Immature natural killer cell (primary cell): ENCODE measurements at places on chromosomes 16 and 17. TPM values are rescaled to one million over a fixed set of nuclear protein-coding genes. Genes with fewer than 3 reads are reported as not detected.

GRCh38 chr17:7403043-7403726 lies 712 bp downstream of the TMEM256 start:
- DNase-seq = no peak
- H3K27ac ChIP-seq = peak overlapping the region; percentile 97
- peak overlapping the region; percentile 96 for H3K4me3 ChIP-seq

DNA sequence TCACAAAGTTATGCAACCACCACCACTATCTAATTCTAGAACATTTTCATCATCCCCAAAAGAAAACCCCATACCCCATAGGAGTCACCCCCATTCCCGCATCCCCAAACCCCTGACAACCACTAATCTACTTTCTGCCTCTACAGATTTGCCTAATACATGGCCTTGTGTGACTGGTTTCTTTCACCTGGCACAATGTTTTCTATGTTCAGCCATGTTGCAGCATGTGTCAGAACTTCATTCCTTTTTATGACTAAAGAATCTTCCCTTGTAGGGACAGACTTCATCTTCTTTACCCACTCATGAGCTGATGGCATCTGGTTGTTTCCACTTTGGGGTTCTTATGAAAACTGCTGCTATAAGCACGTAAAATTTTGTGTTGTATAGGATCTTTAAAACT lies 34.6 kb downstream of the CYTH1 start:
- H3K4me3 ChIP-seq = peak overlapping the region; percentile 76
- H3K27me3 ChIP-seq = peaks cover 21% of the 10 kb centered on the region
- no peak for DNase-seq
- peaks cover 97% of the 10 kb centered on the region for H3K4me1 ChIP-seq
- H3K36me3 ChIP-seq = peaks cover 7% of the 10 kb centered on the region

DNA sequence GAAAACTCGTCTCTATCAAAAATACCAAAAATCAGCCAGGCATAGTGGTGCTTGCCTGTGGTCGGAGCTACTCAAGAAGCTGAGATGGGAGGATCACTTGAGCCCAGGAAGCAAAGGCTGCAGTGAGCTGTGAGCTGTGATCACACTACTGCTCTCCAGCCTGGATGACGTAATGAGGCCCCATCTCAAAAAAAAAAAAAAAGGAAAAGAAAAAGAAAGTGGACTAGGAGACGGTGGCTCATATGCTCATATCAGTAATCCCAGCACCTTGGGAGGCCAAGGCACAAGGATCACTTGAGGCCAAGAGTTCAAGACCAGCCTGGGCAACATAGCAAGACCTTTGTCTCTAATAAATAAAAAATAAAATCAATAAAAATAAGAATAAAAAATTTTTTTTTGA lies 8.8 kb upstream of the SUMO2 start:
- no peak overlapping the region for H3K27ac ChIP-seq
- no peak overlapping the region for H3K4me3 ChIP-seq
- no peaks in the 10 kb centered on the region for H3K4me1 ChIP-seq
- no peaks in the 10 kb centered on the region for H3K36me3 ChIP-seq
- no peaks in the 10 kb centered on the region for H3K27me3 ChIP-seq
- DNase-seq = no peak

GRCh38 chr17:1762901-1763898 lies 1.3 kb downstream of the SERPINF1 start:
- H3K27me3 ChIP-seq = peaks cover 5% of the 10 kb centered on the region
- peaks cover 22% of the 10 kb centered on the region for H3K4me1 ChIP-seq
- H3K27ac ChIP-seq = peak overlapping the region; percentile 70
- no peak for DNase-seq

GRCh38 chr17:66386498-66387351 lies 84.3 kb downstream of the PRKCA start:
- no peak for DNase-seq
- no peak overlapping the region for H3K4me3 ChIP-seq
- H3K27ac ChIP-seq = no peak overlapping the region
- peaks cover 3% of the 10 kb centered on the region for H3K36me3 ChIP-seq

DNA sequence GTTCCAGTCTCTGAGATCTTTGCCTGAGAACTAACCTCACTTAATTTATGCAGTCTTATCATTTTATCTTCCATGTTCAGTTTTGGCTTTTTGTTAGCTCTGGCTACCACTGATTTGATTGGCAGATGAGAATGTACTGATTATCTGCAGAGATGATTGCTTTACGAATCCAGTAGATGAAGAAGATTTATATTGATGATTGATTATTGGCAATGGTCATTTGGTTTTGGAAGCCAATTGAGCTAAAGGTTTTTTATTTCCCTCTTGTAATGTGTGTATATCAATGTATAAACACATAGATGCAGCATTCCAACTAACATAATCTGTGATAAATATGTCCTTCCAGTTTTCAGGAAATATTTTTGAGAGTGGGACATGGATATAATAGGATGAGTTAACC lies 763.6 kb downstream of the CDH11 start:
- H3K27me3 ChIP-seq = no peaks in the 10 kb centered on the region
- H3K36me3 ChIP-seq = no peaks in the 10 kb centered on the region

DNA sequence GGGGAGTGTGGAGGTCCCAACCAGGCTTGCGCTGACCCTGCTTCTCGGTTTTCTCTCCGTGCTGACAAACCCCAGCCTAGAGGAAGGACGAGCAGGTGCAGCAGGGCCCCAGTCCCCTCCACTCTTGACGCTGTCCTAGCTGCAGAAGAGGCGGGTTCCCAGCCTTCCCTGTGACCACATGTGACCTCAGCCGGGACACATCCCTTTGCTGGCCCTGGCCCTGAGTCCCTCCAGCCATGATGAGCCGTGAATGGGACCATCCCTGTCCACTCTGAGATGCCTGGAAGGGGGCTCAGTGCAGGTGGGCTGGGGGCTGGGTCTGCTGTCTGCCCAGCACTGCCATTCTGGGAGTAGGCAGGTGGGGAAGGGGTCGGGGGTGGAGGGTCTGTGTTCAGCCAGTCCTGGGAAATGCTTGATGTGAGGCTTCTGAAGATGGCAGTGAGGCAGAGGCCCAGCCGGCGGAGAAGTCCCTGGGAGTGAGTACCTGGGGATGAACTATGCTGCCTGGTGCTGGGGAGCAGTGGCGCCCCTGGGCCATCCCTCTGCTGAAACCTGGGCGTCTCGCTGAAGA lies 1.9 kb upstream of the TUBB3 start:
- H3K4me1 ChIP-seq = peaks cover 43% of the 10 kb centered on the region
- DNase-seq = no peak
- no peak overlapping the region for H3K27ac ChIP-seq
- peaks cover 4% of the 10 kb centered on the region for H3K36me3 ChIP-seq
- peaks cover 20% of the 10 kb centered on the region for H3K27me3 ChIP-seq
- H3K4me3 ChIP-seq = no peak overlapping the region

DNA sequence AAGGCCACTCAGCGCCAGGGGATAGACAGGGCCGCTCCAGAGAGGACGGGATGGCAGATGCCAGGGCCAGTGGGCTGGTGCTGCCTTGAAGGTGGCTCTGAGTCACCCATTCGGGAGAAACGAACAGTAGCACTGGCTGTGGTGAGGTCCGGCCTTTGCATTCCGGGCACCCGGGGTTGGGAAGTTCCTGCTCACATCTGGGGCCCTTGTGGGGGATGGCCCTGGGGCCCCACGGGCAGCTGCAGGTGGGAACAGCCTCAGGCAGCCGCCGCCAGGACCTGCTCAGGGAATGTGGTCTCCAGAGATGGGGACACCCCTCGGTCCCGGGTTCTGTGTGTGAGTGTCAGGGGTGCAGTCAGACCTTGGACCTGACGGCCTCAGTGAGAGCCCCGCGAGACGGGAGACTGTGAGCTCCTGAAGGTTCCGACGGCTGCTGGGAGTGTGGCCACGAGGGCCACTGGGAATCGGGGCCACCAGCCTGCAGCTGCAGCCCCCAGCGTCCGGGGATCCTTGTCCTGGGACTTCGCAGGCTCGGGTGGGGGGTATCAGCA lies 1.4 kb downstream of the CBFA2T3 start:
- H3K27me3 ChIP-seq = peaks cover 2% of the 10 kb centered on the region
- H3K4me1 ChIP-seq = peaks cover 5% of the 10 kb centered on the region
- H3K27ac ChIP-seq = no peak overlapping the region
- H3K4me3 ChIP-seq = no peak overlapping the region
- no peaks in the 10 kb centered on the region for H3K36me3 ChIP-seq
- no peak for DNase-seq

- no peak for DNase-seq
- H3K27ac ChIP-seq = no peak overlapping the region
- H3K27me3 ChIP-seq = no peaks in the 10 kb centered on the region
- H3K4me1 ChIP-seq = no peaks in the 10 kb centered on the region
- H3K36me3 ChIP-seq = no peaks in the 10 kb centered on the region
Observed at GRCh38 chr16:64872101-64872500, 249.8 kb downstream of the CDH11 start.

DNA sequence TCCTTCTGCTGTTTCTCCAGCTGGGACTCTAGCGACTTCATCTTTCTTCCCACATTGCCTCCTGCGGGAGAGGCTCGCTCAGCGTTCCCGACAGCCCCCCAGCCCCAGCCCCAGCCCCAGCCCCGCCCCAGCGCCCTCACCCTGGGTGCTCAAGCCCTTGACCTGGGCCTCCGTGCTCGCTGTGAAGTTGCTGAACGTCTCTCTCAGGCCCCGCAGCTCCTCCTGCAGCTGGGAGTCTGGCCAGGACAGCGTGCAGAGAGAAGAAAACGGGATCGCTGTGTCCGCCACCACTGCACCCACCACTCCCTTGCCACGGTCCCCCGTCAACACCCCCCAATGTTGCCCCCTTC lies 2.4 kb downstream of the ASGR1 start:
- peaks cover 9% of the 10 kb centered on the region for H3K27me3 ChIP-seq
- DNase-seq = no peak
- H3K4me3 ChIP-seq = no peak overlapping the region
- H3K4me1 ChIP-seq = peaks cover 10% of the 10 kb centered on the region

- peaks cover 3% of the 10 kb centered on the region for H3K36me3 ChIP-seq
- peaks cover 2% of the 10 kb centered on the region for H3K4me1 ChIP-seq
Observed at GRCh38 chr17:47643116-47643515, 6.6 kb upstream of the KPNB1 start.

- H3K27ac ChIP-seq = no peak overlapping the region
- H3K4me3 ChIP-seq = no peak overlapping the region
Observed at GRCh38 chr17:34366529-34367107, 3.6 kb upstream of the CCL1 start.

DNA sequence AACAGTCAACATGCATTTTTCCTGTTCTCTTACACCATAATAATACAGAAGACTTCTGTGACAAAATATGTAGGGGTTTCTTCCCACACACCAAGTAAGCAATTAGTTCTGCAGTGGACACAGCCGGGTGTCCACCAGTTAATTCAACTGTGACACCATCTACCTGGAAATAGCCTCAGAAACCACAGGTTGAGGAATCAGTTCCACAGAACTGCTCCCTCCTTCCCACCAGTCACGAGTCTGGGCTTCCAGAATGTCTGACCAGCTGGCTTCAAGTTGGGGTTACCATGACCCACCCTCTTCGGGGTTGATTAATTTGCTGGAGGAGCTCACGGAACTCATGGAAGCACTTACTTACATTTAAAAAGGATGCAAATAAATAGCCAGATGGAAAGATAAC lies 13.6 kb upstream of the CCL5 start:
- peak overlapping the region; percentile 99 for H3K27ac ChIP-seq
- H3K27me3 ChIP-seq = peaks cover 18% of the 10 kb centered on the region
- no peaks in the 10 kb centered on the region for H3K36me3 ChIP-seq
- no peak for DNase-seq

- H3K27me3 ChIP-seq = no peaks in the 10 kb centered on the region
- H3K4me3 ChIP-seq = no peak overlapping the region
- no peak for DNase-seq
- H3K27ac ChIP-seq = no peak overlapping the region
Observed at GRCh38 chr17:72766761-72767356, 325.6 kb downstream of the SLC39A11 start.

DNA sequence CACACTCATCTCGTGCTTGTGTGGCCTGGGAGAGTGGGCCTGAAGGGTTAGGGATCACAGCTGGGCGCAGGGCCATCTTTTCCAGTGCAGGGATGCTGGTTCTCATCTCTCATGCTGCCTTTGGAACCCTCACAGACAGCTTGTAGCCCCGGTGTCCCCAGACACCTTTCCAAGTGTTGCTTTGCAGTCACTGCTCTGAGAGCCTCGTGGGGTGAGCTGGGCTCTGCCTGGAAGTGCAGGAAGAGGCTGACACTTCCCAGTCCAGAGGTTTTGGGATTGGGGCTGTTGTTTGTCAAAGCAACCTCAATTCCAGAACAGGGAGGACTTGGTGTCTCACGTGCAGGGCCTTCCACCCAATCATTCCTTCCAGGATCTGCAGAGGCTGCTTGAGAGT lies 28.2 kb downstream of the TBX4 start:
- H3K27me3 ChIP-seq = no peaks in the 10 kb centered on the region
- DNase-seq = no peak
- H3K4me3 ChIP-seq = no peak overlapping the region

DNA sequence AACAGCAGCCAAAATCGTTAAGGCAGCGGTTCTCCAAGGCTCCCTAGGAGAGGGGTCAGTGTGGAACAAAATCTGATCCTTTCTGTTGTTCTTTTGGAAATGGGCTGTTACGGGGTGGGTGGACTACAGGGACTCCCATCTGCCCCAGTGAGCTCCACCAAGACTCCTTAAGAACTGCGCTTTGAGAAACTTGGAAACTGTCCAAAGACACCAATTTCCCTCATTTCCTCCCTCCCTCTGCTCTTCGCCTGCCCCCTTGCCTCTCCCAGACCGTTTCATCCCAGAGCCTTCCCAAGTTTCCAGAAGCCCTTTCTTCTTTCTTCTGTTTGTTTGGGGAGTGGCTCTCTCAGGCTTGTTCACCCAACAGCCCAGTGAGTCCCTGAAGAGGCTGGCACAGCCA lies 205.4 kb downstream of the COPRS start:
- H3K4me1 ChIP-seq = peaks cover 23% of the 10 kb centered on the region
- no peak for DNase-seq
- no peaks in the 10 kb centered on the region for H3K36me3 ChIP-seq
- no peak overlapping the region for H3K27ac ChIP-seq

- DNase-seq = no peak
- no peaks in the 10 kb centered on the region for H3K36me3 ChIP-seq
- H3K4me3 ChIP-seq = no peak overlapping the region
- no peaks in the 10 kb centered on the region for H3K27me3 ChIP-seq
- H3K4me1 ChIP-seq = no peaks in the 10 kb centered on the region
- no peak overlapping the region for H3K27ac ChIP-seq
Observed at GRCh38 chr16:73378471-73378870, 330.5 kb upstream of the ZFHX3 start.

- no peaks in the 10 kb centered on the region for H3K27me3 ChIP-seq
- H3K27ac ChIP-seq = no peak overlapping the region
- no peak overlapping the region for H3K4me3 ChIP-seq
- H3K4me1 ChIP-seq = no peaks in the 10 kb centered on the region
- no peak for DNase-seq
Observed at GRCh38 chr17:28584434-28584833, 7.7 kb upstream of the ALDOC start.

- no peak overlapping the region for H3K4me3 ChIP-seq
- H3K27ac ChIP-seq = no peak overlapping the region
- no peaks in the 10 kb centered on the region for H3K27me3 ChIP-seq
- no peaks in the 10 kb centered on the region for H3K36me3 ChIP-seq
- DNase-seq = no peak
- peaks cover 26% of the 10 kb centered on the region for H3K4me1 ChIP-seq
Observed at GRCh38 chr17:19880393-19880792, 12.7 kb upstream of the ULK2 start.

The DOC2B gene
- not detected for polyA plus RNA-seq

The NPB gene
- polyA plus RNA-seq = not detected

The EXOC3L1 gene
- polyA plus RNA-seq = not detected

The NOD2 gene
- polyA plus RNA-seq = not detected

The SPECC1 gene
- 43.3 TPM for polyA plus RNA-seq

The WFIKKN2 gene
- not detected for polyA plus RNA-seq

The SENP3 gene
- 19.0 TPM for polyA plus RNA-seq

The MT1F gene
- 39.1 TPM for polyA plus RNA-seq
